ENCODE measurements at places on chromosomes 5 and 9.
A peak's percentile ranks its signal among the peaks of the same experiment; 100 is the strongest.

DNA sequence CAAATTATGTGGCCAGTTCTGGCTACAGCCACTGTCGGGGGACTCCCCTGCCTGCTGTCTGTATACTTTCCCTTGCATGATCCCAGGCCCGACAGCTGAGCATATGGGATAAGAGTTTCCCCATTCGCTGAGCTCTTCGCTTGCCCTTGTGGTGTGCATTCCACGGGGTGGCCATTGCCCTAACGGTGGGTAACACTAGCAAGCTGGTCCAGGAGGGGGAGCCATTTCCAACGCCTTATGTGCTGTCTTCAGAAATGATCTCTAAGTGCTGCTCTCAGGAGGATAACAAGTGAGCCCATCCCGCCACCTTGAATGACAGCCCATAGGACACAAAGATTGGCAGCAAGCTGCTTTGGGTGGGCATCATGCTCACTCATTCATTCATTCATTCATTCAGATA lies 190.9 kb downstream of the FSTL4 start:
- DNase-seq, result peak; percentile 65

- DNase-seq, result no peak
Observed at GRCh38 chr5:135279328-135279727, 119.7 kb downstream of the MACROH2A1 start.

- no peak for DNase-seq
Observed at GRCh38 chr9:89993678-89994630, 389.1 kb downstream of the GADD45G start.

GRCh38 chr9:23850690-23851629 lies 24.9 kb upstream of the ELAVL2 start:
- DNase-seq, result no peak

Measured in NAMALWA (cell line).